Camera-type eye (tissue), 1 donor: ENCODE measurements at places on chromosomes 4 and X. TPM values are rescaled to one million over a fixed set of nuclear protein-coding genes. Genes with fewer than 3 reads are reported as not detected.

Gene SSX2
- not detected for total RNA-seq

Gene NRK
- total RNA-seq, result 40.8 TPM

Gene CYSLTR1
- total RNA-seq, result 5.2 TPM

Gene CFI
- 44.0 TPM for total RNA-seq

Gene FRMD7
- 1.4 TPM for total RNA-seq

Gene ANXA5
- total RNA-seq, result 193 TPM

Gene NELFA
- total RNA-seq, result 41.3 TPM

Gene CHRDL1
- 36.6 TPM for total RNA-seq

Gene PASD1
- total RNA-seq, result not detected

Gene GPC3
- total RNA-seq, result 64.9 TPM

Gene TMSB15C
- 12.6 TPM for total RNA-seq

Gene F9
- total RNA-seq, result not detected

Gene XPNPEP2
- 2.7 TPM for total RNA-seq

Gene ENPEP
- 19.0 TPM for total RNA-seq

Gene DACH2
- total RNA-seq, result 17.1 TPM

Gene RAB33A
- 8.0 TPM for total RNA-seq

Gene TEC
- total RNA-seq, result 3.9 TPM

Gene CDX4
- total RNA-seq, result not detected

Gene UGT2B11
- not detected for total RNA-seq

Gene XAGE1A
- not detected for total RNA-seq

Gene MTTP
- total RNA-seq, result 1.6 TPM

Gene PHOX2B
- 0.55 TPM for total RNA-seq

Gene SLC10A3
- 14.2 TPM for total RNA-seq

Gene HSFX4
- total RNA-seq, result not detected

Gene TMEM150C
- 24.6 TPM for total RNA-seq

Gene ADAMTS3
- total RNA-seq, result 11.3 TPM
